ENCODE measurements at places on chromosomes 5 and 9.

DNA sequence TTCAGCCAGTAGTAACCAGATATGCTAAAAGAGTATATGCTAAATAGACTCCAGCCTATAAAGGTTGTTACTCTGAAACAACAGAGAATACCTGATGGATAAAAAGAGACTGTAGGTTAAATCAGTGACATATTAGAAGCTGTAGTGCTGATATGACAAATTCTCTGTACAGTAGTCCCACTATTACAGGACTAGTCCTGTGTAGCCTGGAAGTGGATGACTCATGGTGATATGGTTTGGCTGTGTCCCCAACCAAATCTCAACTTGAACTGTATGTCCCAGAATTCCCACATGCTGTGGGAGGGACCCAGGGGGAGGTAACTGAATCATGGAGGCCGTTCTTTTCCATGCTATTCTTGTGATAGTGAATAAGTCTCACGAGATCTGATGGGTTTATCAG, 276.2 kb upstream of the POU5F2 start:
- DNase-seq = no peak

- DNase-seq = no peak
These were observed 32.3 kb upstream of the NPM1 start for GRCh38 chr5:171355302-171355724.

GRCh38 chr9:79757881-79758669, 186.3 kb downstream of the TLE4 start:
- no peak for DNase-seq

DNA sequence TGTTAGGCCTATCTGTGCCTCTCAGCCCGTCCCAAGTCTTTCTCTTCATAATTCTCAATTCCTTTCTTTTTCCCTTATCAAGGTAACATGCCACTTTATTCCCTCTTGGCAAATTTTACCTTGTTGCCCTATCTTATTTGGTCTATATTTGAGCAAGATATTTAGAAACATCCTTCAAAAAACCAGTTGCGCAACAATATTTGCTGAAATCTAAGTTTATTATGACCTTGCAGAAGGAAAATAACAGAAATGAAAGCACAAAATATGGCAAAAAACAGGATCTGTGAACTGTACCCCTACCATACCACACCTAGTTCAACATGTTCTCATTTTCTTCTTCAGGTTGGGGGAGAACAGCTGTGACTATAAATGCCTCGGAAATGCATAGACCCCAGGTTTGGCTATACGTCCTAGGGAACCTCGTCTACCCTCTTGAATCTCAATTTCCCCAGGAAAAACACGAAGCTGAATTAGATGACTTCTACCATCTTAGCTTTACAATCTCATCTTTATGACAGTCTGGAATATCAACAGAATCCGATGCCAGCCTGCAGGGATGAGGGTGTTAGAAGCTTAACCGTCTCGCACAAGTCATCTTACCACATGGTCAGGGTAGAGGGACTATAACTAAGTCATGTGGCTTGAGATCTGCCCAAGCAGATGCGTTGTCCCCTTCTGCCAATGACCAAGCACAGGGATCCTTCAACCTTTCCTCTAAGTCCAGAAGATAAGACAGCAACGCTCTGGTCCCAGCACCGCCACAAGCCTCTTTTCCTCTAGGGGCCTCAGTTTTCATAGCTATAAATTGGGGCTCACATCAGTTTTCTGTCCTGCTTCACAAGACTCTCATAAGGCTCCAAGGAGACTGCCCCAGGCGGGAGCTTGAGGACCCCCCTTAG, 1.3 kb downstream of the LCP2 start:
- DNase-seq = no peak

GRCh38 chr9:126009047-126009446, 261.9 kb downstream of the PBX3 start:
- DNase-seq = no peak

- no peak for DNase-seq
These were observed 75.4 kb upstream of the GDNF start for GRCh38 chr5:37915097-37915736.

GRCh38 chr5:109690242-109690974, 681 bp downstream of the MAN2A1 start:
- DNase-seq = no peak

DNA sequence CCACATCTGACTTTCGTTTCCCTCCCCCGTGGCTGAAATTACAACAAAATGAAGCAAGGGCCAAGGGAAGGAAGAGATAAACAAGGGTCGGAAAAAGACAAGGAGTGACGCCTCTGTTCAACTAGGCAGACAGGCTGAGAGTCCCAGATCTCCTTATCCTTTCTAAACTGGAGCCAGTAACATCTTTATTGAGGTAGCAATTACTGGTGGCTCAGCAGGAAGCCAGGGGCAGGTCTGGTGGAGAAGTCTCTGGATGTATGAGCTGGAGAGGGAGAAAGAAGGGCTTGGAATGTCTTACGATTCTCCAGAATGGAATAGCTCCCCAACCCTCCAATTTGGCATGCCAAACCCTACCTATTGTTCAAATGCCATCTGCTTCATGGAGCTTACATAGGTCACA, 190.8 kb upstream of the BRINP1 start:
- DNase-seq = no peak

- DNase-seq = no peak
These were observed 9.6 kb upstream of the LCN2 start for GRCh38 chr9:128139621-128140020.

- no peak for DNase-seq
These were observed 9.6 kb upstream of the ETF1 start for GRCh38 chr5:138552657-138553056.

DNA sequence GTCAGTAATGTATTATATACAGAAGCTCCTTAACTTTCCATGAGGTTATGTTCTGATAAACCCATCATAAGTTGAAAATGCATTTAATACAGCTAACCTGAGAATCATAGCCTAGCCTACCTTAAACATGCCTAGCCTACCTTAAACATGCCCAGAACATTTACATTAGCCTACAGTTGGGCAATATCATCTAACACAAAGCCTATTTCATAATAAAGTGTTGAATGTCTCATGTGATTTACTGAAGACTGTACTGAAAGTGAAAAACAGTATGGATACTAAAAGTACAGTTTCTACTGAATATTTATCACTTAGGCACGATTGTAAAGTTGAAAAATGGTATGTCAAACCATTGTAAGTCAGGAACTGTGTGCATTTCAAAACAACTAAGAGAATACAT, 1.6 kb downstream of the GM2A start:
- DNase-seq = no peak

DNA sequence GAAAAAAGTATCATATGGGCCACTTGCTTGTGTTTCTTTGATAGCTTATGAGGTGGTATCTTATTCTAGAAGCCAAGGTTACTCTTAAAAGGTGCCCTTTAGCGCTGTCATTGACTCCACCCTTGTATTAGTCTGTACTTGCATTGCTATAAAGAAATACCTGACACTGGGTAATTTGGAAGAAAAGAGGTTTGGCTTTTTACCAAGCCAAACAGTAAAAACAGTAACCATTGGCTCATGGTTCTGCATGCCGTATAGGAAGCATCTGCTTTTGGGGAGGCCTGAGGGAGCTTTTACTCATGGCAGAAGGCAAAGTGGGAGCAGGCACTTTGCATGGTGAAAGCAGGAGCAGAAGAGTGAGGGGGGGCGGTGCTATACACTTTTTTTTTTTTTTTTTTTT, 87.4 kb downstream of the TEK start:
- DNase-seq = no peak

GRCh38 chr5:159094745-159095144, 5.0 kb downstream of the EBF1 start:
- no peak for DNase-seq

- DNase-seq = no peak
These were observed 405.2 kb downstream of the ZNF608 start for GRCh38 chr5:124341066-124341858.

- no peak for DNase-seq
These were observed 112.6 kb downstream of the EHMT1 start for GRCh38 chr9:137731216-137731946.

DNA sequence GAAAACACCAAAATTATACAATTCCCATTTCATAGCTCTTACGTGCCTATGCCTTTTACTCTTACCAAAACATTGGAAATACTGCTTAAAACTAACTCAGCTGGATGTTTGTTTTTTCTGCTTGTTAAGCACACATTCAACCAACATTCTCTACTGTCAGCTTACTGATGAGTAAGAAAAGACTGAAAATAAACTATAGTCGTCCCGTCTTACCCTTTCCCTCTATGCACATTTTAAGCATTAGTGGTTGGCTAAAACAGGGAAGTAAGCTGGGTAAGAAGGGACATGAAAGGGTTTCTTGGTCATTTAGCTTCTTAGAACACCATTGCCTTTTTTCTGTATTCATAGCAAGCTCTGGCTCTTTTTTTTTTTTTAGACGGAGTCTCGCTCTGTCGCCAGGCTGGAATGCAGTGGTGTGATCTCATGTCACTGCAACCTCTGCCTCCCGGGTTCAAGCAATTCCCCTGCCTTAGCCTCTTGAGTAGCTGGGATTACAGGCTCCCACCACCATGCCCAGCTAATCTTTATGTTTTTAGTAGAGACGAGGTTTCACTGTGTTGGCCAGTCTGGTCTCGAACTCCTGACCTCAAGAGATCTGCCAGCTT, 232.1 kb upstream of the PCSK5 start:
- no peak for DNase-seq

- no peak for DNase-seq
These were observed 130.3 kb downstream of the PAX5 start for GRCh38 chr9:36903541-36904435.

DNA sequence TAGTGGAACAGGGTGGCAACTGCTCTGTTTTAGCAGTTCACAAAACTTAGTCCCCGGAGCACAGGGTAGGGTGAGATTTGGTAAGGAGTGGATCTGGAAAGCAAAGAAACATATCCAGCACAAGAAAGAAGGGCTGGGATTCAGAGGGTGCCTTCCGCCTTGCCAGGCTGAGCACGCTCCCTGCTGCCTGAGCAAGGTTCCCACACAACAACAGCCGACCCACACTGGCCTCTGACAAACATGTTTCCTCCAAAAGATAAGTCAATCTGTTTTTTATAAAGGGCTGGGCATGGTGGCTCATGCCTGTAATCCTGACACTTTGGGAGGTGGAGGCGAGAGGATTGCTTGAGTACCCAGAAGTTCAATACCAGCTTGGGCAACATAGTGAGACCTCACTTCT, 45.8 kb downstream of the RAB3C start:
- DNase-seq = no peak

- no peak for DNase-seq
These were observed 195.6 kb downstream of the SPOCK1 start for GRCh38 chr5:137303509-137303908.

DNA sequence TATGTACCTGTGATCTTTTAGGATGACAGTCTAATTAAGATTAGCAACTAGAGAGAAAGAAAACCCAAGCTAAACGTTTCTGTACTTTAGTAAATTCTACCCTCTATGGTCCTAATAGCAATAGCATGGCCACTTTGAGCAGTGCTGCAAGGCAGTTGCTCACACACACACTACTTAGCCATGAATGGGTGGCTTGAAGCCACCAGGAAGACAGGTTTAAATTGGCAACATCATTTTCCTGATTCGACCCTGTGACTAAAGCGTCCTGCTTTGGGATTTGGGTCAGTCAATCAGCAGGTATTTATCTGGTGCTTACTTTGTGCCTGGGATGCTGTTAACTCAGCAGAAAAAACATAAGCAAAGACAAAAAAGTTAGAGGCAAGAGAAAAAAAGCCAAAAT, 150.6 kb downstream of the ARRDC3 start:
- no peak for DNase-seq

DNA sequence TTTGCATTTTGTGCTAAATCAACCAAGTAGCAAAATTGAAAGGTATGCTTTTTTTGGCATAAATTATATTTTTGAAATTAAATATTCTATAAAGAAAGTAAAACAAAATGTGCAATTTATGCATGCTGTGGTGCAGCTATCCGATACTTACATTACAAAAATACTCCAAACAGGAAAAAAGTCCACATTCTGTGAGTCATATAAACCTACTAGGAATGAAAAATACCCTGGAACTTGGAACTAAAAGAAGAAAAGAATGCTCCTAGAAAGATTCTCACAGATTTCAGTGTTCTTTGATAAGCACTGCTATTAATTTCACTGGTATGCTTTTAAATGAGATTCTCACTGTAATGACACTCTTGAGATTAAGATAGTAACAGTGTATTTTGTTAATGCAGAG, 92.6 kb downstream of the OSMR start:
- DNase-seq = no peak

GRCh38 chr5:98942847-98943246, 14.0 kb upstream of the CHD1 start:
- DNase-seq = no peak

GRCh38 chr9:136977223-136977622, at the start of gene PTGDS:
Gene PTGDS, plus strand, starts transcription at chr9:136977504. Its CDS starts 75 bp downstream, at chr9:136977579.
- no peak for DNase-seq

DNA sequence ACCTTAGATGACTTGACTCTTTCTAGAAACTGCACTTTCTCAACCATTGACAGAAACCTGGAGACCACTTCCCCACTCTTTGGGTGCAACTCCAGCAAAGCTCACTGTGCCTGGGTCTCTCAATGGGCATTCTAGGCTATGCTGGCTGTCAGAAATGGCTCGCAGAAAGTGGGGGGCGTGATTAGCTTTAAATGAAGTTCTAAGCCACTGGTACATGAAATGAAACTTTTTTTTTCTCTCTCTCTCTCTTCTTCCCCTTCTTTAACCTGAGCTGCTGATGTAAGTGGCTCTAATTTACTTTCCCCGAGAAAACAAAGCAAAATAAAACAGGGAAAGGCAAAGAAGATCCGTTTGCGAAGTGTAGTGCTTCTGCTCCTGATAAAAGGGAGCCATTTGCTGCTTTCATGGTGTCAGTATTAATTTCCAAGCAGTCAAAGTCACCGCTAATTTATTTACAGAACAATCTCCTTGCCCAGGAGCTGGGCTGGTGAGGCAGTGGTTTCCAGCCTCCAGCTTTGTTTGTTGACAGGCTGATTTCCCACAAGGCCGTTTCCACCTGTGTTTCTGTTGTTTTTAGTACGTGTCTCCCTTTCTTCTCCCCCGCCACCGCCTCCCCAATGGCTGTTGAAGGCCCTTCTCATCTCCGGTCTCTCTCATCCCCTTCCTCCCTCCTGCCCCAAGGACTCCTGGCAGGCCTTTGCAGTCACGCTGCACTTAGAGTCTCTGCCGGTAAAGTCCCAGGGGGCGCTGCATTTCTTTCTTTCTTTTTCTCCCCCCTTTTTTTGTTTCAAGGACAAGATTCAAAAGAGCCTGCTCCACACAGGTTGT, 422.9 kb downstream of the EBF1 start:
- no peak for DNase-seq

- DNase-seq = no peak
These were observed 119.7 kb downstream of the TLE4 start for GRCh38 chr9:79691496-79691895.

DNA sequence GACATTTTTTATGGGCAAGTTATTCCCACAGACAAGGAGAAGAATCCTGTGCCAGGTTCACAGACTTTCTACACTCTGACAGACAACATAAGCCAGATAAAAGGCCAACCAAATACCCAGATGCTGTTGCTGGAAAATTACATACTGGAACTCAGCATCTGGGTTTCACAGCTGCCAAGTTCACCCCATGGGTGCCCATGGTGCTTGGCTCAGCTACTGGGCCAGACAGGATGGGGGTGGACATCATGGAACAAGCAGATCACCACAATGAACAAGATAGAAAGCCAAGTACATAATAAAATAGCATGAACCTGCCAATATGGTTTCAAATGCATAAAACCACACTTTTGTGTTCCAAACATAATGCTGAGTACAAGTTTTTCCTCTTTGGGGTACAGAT, 999.8 kb downstream of the NR2F1-AS1 start:
- no peak for DNase-seq
